ENCODE measurements at places on chromosomes 1 and 21. TPM values are rescaled to one million over a fixed set of nuclear protein-coding genes. Genes with fewer than 3 reads are reported as not detected.

LENEP gene
- not detected for total RNA-seq

- no peak for DNase-seq
These were observed 27.9 kb downstream of the CHD5 start for GRCh38 chr1:6152181-6152580.

DNA sequence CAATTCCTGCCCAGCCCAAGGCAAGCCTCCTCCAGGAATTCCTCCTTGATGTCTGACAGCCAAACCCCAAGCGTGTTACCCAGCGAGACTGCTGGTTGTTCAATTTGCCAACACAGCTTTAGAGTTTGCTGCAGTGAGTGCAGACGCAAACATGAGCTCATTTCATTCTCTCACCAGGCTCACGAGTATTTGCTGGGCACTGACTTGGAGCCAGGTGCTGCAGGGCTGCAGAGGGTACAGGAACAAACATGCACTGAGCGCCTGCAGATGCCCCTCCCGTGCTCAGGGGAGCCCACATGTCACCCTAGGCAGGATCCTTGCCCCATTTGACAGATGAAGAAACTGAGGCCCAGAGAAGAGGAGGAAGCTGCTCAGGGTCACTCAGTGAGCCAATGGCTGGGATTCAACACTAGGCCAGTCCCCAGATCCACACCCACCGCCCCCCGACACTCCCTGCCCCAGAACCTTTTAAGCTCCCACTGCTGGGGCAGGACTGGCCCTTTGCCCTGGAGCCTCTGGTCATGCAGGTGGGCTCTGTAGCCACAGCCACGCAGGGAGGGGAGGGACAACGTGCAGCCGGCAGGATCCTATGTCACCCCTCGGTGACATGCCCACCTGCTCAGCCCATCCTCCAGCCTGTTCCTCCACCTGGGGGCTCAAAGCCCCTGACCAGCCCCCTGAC is 363.7 kb downstream of the MATN1 start:
- no peak for DNase-seq

CYB561D1 gene
- total RNA-seq = 8.1 TPM

GRCh38 chr1:93331412-93331811 is 14.3 kb upstream of the DR1 start:
- DNase-seq = no peak

DNA sequence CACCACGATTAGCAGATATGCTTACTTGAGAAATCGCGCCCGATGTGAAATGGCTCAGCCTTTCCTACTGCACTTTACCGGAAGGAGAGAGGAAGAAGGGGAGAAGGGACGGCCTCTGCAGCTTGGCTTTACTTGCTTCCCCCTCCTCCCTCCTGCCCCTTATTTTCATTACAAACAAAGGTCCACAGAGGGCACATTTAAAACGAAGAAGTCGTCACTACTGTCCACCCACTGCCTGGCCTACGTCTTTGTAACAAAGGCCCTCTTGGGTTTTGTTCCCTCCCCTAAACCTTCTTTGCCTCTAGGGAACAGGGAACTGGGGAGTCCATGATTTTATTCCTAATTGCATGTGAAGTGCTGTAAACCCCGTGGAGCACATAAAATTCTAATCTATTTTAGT is 308.5 kb downstream of the LMX1A start:
- DNase-seq = no peak

DNA sequence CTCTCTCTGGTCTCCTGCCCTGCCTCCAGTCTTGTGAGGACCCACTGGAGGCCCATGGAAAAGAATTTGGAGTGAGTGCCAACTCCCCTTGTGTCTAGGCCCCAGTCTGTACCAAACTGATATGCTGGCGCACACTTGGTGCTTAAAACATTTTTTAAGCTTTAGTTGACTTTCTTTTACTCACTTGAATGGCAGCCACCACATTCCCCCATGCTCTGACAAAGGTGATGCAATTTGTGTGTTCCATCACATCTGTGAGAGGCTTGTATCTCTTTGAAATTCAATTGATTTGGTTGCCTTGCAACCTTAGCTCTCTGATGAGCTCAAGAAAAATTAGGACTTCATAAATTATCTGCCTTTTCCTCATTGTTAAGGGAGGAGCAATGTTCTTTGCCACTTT is 30.5 kb upstream of the WDTC1 start:
- DNase-seq = peak; percentile 17

DNA sequence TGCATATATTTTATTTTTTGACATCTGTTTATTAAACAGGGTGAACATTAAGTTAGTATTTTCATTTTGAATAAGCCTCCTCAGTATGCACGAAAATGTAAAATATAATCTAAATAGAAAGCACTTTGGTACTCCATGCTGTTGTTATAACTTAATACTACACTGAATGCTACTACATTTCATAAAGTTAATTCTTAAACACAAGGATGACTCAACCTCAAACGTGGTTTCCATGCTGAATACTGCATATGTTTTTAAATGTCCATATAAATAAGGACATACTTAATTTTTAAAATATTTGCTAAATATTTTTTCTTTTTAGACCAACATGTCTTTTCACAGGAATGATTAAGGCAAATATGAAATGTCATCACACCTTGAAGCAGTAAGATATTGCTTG is 83.9 kb downstream of the USP24 start:
- DNase-seq = no peak

- DNase-seq = peak; percentile 68
These were observed 263.3 kb downstream of the MRPL39 start for GRCh38 chr21:25343774-25344545.

CACNA1S gene
- total RNA-seq = not detected

DENND2C gene
- total RNA-seq = 5.3 TPM

- DNase-seq = no peak
These were observed 13.3 kb downstream of the RRP15 start for GRCh38 chr1:218298398-218298797.

TNNT2 gene
- total RNA-seq = not detected

- DNase-seq = no peak
These were observed 20.6 kb downstream of the VWA5B1 start for GRCh38 chr1:20311289-20311688.

DNA sequence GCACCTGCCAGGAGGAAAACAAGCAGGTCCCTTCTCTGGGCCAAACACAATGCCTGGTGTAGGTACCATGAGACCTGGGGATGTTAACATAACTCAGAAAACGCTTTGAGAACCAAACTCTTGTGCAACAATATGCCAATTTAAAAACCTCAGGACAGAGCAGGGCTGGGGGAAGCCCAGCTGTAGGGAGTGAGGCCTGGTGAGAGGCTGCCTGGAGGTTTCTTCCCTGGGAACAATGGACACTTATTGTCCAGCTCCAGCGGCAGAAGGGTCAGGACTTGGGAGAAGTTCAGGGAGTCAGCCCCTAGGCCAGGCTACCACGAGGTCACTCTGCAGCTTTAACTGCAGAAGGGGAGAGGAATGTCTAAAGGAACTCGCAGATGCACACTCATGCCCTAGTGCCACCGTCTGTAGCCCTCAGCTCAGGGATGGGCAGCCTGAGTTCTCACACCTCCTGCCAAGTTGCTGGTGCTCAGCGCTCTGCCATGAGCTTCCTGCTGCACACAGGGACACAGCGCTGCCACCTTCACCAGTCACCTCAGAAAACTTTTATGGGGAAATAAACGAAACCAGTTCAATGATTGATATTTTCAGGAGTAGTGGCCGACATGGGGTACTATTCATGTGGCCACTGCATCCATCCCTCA is 8.5 kb downstream of the GPR157 start:
- no peak for DNase-seq

GRCh38 chr1:183842795-183843144 is 37.9 kb downstream of the RGL1 start:
- DNase-seq = no peak

VN1R5 gene
- not detected for total RNA-seq

DNA sequence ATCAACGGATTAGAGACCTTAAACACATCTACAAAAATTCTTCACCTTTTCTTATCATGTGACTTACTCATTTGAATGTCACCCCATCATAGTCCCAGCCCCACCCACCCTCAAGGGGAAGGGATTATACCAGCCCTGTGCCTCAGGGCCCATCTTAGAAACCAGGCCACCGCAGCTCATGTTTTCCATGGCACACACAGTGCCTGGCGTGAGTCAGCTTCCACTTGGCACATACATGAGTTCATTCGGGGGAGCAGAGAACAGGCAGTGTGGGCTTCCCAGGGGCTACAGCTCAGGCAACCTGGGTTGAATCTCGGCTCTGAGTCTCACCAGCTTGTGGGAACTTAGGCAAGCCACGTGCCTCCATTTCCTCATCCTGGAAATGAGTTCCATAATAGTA is 310.6 kb downstream of the NPHP4 start:
- no peak for DNase-seq

OR2G6 gene
- total RNA-seq = not detected

KCNJ9 gene
- 0.08 TPM for total RNA-seq

GRCh38 chr1:60575326-60575977 is 501.9 kb upstream of the C1orf87 start:
- no peak for DNase-seq

ENAH gene
- 131 TPM for total RNA-seq

- DNase-seq = peak; percentile 37
These were observed 116.4 kb upstream of the KCNJ15 start for GRCh38 chr21:38140207-38140903.

DNA sequence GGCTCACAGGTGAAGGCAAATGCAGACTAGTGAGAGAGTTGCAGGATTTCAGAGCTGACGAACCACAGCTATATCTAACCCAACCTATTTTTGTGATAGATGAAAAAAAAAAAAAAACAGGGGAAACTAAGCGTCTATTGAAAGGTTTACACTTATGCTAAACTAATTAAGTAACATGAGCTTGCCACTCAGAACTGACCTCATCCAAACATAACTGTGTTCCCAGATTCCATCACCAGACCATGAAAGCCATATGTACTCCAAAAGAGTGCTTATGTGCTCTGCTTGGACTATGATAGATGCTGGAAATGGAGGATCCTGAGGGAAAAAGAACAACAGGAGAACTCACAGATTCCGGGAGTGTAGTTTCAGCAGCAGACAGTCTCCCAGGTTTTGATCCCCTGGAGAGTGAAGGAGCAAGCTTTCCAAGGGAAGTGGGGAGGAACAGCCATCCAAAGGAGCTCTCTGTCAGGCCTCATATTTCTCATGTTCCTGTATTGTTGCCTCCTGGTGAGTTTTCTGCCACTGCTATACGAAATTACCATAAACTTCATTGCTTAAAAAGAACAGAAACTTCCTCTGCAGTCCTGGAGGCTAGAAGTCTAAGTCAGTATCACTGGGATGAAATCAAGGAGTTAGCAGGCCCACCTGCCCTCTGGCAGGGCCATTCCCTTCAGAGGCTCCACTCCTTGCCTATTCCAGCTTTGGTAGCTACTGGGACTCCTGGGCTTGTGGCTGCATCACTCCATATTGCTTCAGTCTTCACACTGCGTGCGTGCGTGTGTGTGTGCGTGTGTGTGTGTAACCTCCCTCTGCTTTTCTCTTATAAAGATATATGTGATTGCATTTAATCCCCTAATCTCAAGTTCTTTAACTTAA is 38.1 kb downstream of the NIBAN1 start:
- DNase-seq = no peak

GRCh38 chr21:26597031-26597430 is 23.9 kb upstream of the CYYR1 start:
- DNase-seq = no peak

GRCh38 chr1:20446796-20447195 is 39.2 kb downstream of the CAMK2N1 start:
- peak; percentile 28 for DNase-seq

DNA sequence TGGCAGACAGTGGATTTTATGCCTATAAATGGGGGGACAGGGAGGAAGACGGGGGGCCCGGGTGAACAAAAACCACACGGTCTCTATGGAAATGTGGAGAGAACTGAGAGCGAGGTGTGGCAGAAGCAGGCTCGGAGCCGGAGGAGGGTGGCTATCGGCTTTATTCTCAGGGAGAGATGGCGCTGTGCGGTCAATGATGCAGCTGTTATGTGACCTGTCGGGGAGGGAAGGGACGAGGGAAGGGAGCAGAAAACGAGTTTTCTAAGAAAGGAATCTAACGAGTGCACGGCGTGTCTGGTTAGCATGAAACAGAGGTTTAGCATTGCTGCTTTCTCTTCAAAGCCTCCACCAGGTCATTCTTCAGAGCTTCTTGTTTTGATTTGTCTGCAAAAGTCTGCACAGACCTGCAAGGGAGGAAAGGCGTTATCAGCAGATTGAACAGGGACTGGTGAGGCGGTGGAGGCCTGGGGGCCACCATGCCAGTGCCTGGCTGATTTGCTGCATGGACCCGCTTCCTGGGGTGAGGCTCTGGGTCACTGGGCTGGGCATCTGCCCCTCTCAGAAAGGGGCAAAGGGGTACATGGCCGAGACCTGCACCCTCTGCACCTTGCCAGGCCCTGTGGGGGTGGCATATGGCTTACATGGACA is 27.2 kb downstream of the SLC66A1 start:
- DNase-seq = no peak

GRCh38 chr1:117268535-117269455 is 58.1 kb upstream of the VTCN1 start:
- DNase-seq = no peak

DNA sequence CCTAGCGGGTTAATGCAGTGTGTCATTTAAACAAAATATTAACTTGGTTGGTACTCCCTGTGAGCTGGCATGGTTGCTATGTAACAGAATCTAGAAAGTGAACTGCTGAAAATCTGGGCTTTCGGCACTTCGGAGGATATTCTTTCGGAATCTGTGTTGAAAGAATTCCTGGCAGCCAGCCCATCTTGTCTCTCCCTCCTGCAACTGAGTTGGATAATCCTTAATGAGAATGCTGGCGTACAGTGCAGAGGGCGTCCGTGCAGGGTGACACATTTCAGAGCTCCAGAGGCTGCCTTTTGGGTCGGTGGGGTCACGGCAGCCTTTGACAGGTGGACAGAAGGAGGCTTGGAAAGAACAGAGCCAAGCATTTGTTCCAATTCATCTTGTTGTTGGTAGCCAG is 3.7 kb downstream of the KAZN start:
- peak; percentile 56 for DNase-seq

APCS gene
- not detected for total RNA-seq

GRCh38 chr1:89931964-89932363 is 62.9 kb upstream of the ZNF326 start:
- no peak for DNase-seq

- DNase-seq = peak; percentile 66
These were observed 78.1 kb upstream of the COX20 start for GRCh38 chr1:244757091-244757939.

C1orf87 gene
- total RNA-seq = not detected

SLC1A7 gene
- 3.8 TPM for total RNA-seq

DNA sequence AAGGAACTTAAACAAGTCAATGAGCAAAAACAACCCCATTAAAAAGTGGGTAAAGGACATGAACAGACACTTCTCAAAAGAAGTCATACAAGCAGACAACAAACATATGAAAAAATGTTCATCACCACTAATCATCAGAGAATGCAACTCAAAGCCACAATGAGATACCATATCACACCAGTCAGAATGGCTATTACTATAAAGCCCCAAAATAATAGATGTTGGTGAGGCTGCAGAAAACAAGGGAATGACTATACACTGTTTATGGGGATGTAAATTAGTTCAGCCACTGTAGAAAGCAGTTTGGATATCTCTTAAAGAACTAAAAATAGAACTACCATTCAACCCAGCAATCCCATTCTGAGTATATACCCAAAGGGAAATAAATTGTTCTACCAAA is 51.2 kb downstream of the MRPL39 start:
- no peak for DNase-seq

GRCh38 chr1:158976219-158976618 is 33.5 kb upstream of the IFI16 start:
- no peak for DNase-seq

IL10 gene
- not detected for total RNA-seq

GRCh38 chr1:182552527-182552926 is 36.5 kb downstream of the RNASEL start:
- no peak for DNase-seq
